ENCODE measurements at places on chromosomes 7 and 10.

DNA sequence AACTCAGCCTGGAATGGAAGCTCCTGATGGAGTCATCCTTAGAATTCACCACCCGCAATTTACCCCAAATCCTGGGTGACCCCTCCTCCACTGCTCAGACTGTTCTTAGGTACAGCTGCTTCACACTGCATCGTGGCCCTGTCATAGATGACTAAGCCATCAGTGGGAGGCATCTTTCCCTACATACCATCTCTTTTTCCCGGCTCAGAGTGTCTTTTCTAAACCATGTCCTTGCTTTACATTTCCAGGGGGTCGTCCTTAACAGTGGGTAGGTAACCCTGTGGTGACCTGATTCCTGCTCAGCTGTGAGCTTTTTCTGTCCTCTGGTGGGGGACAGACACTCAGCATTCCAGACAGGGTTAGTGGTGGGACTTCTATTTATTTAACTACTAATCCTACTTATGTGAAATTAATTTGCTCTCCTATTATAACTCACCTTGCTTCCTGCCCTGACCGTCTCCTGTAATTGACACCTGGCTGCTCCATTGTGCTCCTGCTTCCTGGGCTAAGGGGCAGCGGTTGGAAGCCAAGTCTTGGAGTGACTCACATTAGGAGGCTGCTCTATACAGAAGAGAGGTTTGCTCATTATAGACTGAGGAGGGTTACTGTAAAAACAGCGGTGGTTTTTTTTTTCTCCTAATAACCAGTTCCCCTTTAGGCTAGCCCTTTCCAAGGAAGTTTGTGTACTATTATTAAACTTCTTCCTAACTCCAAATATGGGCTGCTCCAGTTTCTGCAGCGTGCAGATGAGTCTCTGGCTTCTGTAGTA is 40.6 kb downstream of the PYROXD2 start:
- no peak for DNase-seq

DNA sequence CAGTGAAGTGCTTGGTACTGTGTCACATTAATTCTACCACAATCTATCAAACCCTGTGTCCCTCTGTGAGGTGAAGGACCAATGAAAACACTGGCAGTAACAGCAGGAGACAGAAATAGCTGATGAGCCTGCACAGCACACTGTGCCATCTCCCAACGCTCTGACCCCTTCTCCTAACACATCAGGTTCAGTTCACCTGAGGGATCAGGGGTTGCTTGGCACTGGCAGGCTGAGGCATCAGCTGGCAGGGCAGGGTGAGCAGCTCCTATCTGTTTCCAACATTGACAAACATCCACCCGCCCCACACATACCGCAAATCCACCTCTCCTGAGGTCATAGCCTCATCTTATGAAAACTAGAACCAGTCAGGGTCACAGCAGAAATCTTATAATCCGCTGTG is 120.9 kb downstream of the ICA1 start:
- no peak for DNase-seq

- DNase-seq, result no peak
Observed at GRCh38 chr7:50268223-50268622, 36.3 kb upstream of the IKZF1 start.

- no peak for DNase-seq
Observed at GRCh38 chr10:5587151-5588079, 62.7 kb downstream of the CALML3 start.

GRCh38 chr10:125792342-125793300 is 17.0 kb upstream of the MMP21 start:
- no peak for DNase-seq

DNA sequence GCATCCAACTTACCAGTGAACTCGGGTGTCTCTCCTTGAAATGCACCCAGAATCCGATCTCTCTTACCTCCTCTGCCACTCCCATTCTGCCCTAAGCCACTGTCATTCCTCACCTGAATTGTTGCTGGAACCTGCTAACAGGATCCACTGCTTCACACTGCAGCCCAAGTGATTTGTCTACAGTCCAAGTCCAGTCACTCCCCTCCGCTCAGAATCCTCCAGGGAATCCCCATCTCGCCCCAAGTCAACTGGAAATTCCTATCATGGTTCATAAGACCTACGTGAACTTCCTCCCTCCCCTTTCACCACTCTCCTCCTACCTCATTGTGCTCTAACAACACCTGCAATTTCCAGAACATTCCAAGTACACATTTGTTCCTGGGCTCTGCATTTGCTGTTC is 91.3 kb downstream of the SCRN1 start:
- DNase-seq, result no peak

DNA sequence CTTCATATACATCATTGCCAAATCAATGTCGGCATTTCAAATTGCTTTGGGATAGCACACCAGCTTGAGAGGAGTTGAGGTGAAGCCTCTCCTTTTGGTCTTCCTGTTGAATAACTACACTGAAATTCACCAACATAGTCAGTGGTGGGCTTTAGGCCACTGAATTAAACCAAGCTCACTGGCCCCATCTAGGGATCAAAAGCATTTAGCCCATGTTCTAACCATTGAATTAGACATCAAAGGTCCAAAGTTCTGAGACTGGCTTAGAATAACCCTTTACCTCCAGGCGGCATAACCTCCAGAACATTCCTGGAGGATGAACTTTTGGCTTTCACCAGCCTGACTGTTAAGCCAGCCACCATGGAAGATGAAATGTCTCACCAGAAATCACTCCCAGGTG is 54.6 kb downstream of the BPGM start:
- no peak for DNase-seq

DNA sequence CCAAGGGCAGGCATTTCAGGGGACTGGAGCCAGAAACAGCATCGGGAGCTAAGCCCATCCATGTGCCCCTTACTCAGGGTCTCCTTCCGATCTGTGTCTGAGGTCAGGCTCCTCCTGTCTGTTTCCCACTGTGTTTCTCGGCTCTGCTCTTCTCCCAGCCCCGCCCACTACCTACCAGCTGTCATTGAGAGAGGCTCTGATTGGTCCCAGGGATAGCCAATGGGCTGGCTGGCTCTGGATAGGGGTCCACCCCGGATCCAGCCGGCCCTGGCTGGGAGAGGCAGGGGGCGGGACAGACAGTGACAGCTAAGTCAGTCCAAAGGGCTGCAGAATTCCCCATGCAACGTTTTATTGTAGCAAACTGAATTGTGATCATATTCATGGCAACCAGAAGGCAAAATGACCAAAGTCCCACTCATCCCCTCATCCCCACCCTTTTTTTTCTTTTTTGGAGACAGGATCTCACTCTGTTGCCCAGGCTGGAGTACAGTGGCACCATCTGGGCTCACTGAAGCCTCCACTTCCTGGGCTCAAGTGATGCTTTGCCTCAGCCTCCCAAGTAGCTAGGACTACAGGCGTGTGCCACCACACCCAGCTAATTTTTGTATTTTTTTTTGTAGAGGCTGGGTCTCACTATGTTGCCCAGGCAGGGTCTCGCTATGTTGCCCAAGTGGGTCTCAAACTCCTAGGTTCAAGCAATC is 76.3 kb downstream of the CLIP2 start:
- no peak for DNase-seq

GRCh38 chr10:110620398-110620719 is 23.8 kb upstream of the RBM20 start:
- DNase-seq, result no peak

DNA sequence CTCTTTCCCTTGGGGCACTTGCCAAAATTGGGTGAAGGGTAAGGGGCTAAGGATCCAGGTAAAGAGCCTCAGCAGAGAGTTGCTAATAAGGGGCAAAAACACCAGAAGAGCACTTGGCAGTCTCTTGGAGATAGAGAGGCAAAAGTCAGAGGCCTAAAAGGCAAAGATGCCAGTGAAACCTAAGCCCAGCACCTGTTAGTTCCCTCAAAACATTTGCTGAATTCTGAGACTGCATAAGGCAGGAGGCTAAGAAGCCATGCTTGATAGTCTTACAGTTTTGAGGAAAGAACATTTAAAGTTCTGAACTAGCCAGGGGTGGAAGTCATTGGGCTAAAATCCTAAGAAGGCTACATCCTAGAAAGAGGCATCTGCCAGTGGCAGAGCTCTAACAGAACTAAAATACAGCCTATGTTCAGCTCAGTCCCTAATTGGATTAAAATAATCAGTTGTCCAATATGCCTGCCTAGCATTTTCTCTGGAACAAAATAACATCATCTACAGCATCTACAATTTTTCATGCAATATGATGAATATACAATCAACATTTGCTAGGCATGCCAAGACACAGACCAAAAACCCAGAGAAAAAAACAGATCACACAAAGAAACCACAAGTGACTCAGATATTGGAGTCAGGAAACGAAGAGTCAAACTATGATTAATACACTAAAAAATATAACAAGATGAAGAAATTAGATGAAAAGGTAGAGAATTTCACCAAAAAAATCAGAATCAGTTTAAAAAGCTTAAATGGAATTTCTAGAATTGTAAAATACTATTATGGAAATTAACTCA is 7.7 kb downstream of the HTR7 start:
- no peak for DNase-seq

- DNase-seq, result no peak
Observed at GRCh38 chr10:131436458-131436857, 124.9 kb upstream of the TCERG1L start.

DNA sequence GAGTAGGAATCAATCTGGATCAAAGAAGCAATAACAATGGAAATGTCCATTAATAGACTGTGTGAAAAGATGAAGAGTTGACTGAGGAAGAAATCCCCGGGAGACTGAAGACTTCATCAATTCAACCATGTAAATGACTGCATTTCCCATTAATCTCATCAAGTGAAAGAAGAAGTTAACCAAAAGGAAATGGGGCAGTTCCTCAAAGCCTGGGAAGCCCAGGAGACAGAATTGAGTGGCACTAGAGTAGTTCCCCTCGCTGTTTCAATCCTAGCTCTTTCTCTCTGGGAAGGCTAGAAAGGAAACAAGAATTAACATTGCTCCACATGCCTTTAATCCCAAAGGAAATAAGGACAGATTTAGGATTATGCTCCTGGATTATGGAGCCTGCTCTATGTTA is 4.8 kb upstream of the OR6V1 start:
- DNase-seq, result no peak

DNA sequence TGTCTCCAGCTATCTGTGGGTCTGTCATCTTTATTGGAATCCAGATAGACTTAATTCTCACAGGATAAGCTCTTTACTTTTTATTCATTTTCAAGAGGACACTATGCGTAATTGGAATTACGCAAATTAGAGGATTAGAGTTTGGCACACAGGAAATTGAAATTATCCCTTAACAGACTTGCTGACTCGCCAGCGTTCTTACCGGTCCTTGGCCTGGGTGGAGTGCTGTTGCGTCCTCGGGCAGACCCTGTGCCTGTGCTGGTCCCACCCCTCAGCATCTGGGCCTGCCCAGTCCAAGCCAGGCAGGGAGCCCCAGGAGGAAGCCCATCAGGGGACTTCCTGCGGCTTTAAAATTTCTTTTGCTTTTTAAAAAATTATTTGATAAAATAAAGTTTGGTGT is 101.8 kb downstream of the MKI67 start:
- DNase-seq, result no peak

GRCh38 chr10:131033166-131034085 is 278.1 kb downstream of the TCERG1L start:
- DNase-seq, result no peak

- no peak for DNase-seq
Observed at GRCh38 chr10:79241629-79241989, 105.7 kb upstream of the PPIF start.

- no peak for DNase-seq
Observed at GRCh38 chr7:83210479-83210878, 47.8 kb upstream of the PCLO start.

DNA sequence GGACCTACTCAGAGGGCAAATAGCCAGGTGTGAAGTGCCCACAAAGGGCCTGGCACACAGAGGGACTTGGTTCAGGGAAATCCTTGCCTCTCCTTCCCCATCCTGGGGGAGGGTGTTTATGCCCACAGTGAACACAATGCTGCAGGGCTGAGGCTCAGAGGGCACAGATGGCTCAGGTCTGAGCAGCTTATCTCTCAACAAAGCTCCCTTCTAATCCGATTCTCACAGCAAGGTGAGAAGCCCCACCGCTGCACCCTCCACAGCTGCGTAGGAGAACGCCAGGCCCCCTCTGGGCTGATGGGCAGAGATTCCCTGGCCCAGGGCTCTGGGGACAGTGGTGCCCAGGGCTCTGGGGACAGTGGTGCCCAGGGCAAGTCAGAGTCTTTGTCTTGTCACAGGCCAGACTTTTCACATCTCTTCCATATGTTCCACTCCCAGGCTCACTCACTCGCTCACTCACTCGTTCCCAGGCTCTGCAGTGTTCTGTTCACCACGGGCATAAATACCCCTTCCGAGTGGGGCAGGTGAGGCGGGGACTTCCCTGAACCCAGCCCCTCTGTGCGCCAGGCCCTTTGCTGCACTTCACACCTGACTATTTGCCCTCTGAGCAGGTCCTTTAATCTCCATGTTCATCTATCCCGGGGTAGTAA is 8.7 kb upstream of the CDHR1 start:
- no peak for DNase-seq

GRCh38 chr7:122269241-122269640 is 35.3 kb downstream of the FEZF1 start:
- no peak for DNase-seq

DNA sequence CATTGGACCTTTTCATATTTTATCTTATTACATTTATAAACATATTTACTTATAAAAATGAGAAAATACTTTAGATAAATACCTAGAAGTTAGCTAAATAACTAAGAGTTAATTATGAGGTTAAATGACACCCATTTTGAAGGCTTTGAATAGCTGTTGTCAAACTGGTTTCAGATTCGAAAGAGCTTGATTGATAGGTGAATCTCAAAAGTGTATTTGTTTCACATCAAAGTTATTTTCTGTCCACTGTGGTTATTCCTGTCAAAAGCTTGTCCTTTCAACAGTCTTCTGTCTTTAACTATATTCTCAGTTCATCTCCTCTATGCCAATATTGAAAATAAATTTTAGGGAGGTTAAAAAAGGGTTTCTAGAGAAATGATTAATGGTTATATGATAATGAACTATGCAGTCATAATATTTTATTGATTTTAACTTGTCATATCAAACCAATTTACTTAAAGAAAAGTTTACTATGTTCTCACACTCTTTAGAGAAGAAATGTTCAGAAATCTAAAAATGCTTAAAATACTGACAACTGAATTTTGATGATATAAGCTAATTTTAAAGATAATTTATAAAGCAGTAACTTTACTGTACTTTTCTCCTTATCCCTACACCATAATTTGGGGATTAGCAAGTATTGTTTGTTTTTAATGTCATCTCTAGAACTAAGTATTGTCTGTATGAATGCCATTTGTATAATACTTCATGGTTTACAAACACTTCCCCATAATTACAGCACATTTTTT is 72.0 kb upstream of the FOXP2 start:
- no peak for DNase-seq

- DNase-seq, result no peak
Observed at GRCh38 chr7:37984750-37985390, 64.4 kb downstream of the EPDR1 start.

- DNase-seq, result no peak
Observed at GRCh38 chr7:102261451-102261850, 25.2 kb upstream of the SH2B2 start.

GRCh38 chr7:138138244-138138643 is 62.0 kb downstream of the AKR1D1 start:
- no peak for DNase-seq

GRCh38 chr10:34960983-34961382 is 129.2 kb downstream of the CUL2 start:
- DNase-seq, result no peak

GRCh38 chr7:25786936-25787335 is 365.1 kb upstream of the NFE2L3 start:
- no peak for DNase-seq

GRCh38 chr7:46424934-46425333 is 503.9 kb upstream of the IGFBP3 start:
- no peak for DNase-seq
